ENCODE measurements at places on chromosomes 5 and 9.

- peak; percentile 47 for DNase-seq
Observed at GRCh38 chr5:443239-444151, 519 bp downstream of the EXOC3 start.

DNA sequence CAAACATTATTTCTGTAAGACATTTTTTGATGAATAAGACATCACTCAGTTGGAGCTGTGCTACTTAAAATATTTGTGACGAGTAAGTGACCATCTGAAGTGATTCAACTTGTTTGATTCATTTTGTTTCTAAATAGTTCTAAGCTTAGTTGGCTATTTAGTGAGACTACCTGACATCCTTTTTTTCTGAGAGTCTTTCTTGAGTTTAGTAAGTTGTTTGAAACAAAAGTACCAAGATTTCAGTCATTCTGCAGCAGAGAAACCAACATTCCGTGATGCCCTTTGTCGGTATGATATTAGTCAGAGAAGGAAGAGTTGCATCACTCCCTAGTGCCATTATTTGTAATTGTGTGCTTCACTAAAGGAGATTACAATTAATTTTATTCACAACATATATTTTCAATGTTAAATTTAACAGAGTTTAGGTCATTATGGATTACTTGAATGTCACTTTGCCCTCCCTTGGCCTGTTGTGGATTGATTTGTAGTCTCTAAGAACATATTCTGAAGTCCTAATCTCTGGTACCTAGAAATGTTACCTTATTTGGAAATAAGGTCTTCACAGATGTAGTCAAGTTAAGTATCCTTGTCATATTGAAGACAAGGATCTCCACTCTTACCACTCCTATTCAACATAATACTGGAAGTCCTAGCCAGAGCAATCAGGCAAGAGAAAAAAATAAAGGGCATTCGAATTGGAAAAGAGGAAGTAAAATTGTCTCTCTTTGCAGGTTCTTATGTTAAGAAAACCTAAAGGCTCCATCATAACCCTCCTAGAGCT lies 212.2 kb downstream of the PCSK1 start:
- no peak for DNase-seq

- no peak for DNase-seq
Observed at GRCh38 chr9:29297592-29297991, 1724.3 kb upstream of the C9orf72 start.

DNA sequence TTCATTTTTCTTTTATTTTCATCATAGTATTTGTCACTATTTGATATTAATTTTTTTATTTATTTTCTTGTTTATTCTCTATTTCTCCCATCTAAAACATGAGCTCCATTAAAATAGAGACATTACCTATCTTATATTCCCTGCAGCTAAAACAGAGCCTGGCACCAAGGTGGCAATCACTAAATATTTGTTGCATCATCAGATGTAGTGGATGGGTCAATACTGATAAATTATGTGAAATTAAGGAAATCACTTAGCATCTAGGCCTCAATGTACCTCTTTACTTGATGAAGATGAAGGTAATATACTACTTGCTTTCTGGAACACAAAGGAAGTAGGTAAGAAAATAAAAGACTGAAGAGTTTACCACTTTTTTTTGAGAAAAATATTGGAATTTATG lies 24.6 kb downstream of the MFAP3 start:
- no peak for DNase-seq

DNA sequence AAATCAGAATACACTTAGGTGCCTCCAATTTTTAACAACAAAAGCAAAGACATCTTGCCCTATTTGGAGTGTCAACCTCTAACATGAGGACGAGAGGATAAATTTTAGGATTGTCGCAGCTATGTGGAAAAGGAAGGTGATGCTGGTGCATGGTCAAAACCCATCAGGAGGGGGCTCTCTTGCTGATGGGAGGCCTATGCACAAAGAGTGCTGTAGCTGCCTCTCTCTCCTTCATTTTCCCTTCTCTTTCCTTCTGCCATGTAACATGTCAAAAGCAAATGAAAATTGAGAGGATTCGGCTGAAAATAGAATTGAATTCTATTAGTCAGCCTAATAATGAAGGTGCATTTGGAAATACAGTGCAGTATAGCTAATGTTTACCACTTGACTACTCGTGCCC lies 578.7 kb upstream of the ZNF462 start:
- peak; percentile 31 for DNase-seq

- DNase-seq = no peak
Observed at GRCh38 chr5:74105126-74105780, 479.3 kb downstream of the ARHGEF28 start.

DNA sequence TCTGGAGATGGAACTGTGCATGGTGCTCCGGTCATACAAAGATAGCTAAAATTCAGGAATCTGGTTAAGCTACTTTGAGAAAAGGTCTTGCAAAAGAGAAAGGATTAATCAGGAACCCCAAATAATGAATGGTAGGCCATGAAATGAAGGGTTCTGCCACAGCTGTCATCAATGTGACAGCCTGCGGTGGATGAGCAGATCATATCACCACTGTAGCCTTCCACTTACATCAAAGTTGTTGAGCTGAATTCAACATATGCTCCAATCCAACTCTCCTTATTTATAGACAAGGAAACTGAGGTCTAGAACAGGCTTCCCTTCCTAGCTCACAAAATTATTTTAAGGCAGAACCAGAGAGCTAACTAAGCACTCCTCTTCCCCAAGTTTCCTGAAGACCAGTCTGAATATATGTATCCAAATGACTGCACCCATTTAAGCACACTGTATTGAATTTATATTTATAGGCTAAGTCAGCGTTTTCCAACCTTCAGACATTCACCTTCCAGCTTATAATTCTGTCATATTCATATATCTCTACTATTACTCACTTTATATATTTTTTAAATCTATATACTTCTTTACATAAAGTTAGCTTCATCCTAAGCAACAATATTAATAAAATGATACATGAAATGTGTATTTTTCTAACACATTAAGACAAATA lies 13.9 kb upstream of the PTGER4 start:
- DNase-seq = no peak

DNA sequence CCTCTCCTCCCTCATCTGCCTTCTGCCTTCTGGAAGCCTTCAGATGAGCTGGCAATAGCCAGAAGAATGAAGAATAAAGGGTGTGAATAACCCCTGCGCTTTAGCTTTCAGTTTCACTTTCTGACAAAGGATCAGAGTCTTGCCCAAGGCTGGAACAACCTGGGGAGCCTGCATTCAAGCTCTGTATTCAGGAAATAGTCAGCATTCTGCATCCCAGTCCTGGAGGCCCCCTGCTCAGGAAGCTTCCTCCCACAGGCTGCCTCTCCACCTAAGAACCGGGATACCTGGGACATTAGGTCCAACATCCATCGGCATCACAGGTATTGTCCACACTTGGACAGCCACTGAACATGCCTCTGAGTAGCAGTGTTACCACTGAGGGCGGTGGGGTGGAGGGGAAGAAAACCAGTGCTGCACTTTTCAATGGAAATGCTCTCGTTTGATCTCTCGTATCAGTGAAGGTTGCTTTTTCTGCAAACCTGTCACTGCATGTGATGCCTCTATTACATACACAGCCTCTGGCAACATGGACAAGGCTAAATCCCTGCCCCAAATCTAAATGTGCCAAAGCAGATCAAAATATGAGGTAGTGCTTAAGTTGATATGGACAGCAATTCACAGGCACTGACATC lies 39.8 kb upstream of the ACO1 start:
- DNase-seq = no peak

GRCh38 chr5:53871775-53872174 lies 311.3 kb downstream of the NDUFS4 start:
- no peak for DNase-seq

DNA sequence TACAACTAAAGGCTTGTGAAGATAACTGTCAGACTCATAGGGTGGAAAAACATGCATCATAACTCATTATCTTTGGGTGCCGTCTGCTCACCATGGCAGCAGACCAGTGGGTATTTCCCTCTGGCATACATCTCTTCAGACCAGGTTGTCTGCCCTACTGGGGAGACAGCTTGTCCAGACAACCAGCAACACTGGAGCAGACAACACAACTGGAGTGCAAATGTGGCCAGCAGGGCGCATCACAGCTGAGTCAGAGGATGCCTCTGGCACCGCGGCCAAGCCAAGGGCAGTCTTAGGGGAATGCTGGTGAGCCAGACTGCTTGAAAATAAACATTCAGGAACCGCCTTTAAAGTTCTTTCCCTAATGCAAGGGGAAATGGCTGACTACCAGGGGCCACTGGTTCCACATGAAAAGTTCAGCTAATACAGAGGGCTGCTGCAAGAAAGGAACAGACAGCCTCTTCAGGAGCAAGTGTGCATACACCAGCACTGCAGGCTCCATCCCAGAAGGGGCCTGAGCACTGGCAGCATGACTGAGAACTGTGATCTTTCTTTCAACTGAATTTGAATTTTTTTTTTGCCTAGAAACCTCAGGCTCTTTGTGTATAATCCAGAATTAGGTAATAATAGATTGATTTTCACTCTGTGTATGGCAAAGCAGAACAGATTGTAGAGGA lies 77.3 kb downstream of the MAMDC2 start:
- DNase-seq = no peak

DNA sequence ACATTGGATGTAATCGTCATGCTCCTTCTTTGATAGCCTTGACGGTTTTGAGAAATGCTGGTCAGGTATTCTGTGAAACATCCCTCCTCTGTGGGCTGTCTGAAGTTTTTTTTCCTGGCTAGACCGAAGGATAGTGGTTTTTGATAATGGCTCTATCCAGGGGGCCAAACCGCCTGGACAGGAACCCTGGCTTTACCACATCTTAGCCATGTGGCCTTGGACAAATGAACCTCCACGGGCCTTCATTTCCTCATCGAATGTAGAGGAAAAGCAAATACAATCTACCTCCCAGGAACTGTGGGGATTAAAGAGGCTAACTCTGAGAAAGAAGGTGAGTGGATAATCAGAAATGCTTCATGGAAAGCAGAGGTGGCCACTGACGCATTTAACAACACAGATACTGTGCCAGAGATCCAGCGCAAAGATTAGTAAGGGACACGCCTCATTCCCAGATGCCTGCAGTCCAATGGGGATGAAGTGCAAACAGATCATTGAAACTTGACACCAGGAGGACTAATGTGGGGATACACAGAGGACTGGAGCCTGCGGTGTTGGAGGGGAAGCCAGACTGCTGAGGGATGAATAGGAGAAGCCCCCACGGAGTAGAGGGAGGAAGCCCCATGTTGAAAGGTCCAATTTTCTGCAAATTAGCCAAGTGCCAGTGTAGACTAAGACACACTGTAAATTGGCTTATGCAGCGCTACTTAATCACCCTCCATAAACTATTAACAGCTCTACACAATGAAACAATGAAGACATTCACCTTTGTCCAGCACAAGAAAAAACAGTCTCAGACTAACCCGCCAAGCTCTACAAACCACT lies 41.6 kb downstream of the MYO10 start:
- peak; percentile 40 for DNase-seq

- DNase-seq = no peak
Observed at GRCh38 chr9:100072805-100073204, 26.0 kb downstream of the ERP44 start.

DNA sequence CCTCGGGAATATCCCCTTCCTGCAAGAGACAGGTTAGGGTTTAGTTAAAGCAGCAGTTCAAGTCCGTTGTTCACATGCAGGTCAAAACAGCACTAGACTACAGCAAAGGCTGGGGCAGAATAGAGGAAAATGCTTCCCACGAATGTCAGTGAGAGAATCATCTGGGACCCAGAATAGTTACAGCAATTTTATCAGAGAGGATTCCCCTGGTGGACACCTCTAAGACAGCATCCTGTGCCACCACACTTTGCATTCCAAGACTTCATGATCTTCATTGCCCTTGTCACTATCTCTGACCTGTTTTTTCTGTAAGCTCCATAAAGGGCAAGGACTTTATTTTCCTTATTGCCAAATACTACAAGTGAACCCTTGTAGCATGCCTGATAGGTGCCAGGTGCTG lies 12.9 kb downstream of the GRXCR2 start:
- DNase-seq = no peak

GRCh38 chr5:140148508-140148907 lies 22.8 kb downstream of the IGIP start:
- no peak for DNase-seq

GRCh38 chr9:127256324-127256723 lies 8.2 kb upstream of the GARNL3 start:
- no peak for DNase-seq

DNA sequence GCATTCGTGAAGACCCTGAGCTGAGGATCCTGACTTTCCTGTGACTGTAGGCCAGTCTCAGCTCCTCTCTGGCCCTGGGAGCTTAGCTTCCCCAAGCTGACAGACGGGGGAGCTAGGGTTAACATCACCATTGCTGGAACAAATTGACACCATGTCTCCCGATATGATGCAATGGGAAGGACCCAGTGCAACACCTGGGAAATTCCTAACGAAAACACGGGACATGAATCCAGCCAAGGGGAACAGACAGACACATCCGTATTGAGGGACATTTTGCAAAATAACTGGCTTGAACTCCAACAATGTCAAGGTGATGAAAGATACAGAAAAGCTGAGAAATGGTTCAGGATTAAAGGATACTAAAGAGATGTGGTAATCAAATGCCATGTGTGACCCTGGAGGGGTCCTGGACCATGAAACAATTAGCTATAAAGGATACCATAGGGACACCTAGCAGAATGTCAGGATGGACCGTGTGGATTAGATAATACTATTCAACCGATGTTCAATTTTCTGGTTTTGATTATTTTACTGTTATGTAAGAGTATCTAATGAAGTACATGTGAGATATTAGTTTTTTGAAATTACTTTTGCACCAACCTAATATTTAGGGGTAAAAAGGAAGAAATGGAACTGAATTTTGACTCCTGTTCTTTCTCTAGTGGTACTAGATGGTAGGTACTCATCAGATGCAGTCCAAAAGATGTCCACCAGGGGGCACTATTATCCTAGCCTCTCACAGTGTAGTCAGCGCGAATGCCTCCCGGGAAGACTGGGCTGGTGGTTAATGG lies 52.7 kb downstream of the NDST1 start:
- DNase-seq = peak; percentile 46

- no peak for DNase-seq
Observed at GRCh38 chr9:33329979-33330378, 39.7 kb downstream of the NFX1 start.

DNA sequence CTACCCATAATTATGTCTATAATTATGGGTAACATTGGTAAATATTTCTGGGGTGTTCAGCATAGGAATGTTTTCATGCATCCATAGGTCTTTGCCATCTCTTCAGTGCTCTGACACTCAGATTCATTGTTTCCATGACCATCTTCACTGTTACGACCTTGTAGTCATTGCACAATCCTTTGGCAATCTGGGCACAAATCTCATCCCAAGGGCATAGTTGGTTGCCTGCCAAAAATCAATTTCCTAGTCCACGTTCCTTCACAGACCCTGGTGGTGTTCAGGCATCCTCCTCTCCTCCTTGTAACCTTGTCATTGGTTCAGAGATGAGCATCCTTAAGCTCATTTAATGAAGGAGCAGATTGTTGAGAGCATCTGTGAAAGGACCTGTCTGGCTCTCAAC lies 1400.7 kb downstream of the CDH12 start:
- no peak for DNase-seq

DNA sequence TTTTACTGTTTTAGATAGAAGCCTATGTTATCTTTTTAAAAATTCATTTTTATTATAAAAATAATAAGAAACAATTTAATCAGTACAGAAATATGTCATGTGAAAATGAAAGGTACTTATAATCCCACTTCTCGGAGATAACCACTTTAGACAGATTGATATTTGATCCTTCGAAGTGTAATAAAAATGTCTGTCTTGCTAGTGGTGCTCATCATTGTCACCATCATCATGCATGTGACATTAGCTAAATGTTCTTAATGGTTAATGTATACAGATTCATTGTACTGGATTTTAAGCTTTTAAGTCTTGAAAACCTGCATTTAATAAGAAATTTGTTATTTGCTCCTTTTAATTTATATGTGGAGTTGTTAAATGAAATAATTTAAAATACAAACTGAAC lies 30.1 kb upstream of the FAM120AOS start:
- no peak for DNase-seq
